Kasumi-1 (cell line): ENCODE measurements at places on chromosomes 2 and 18.

GRCh38 chr2:108531674-108532055 is 2.6 kb upstream of the LIMS1 start:
- DNase-seq, result no peak

DNA sequence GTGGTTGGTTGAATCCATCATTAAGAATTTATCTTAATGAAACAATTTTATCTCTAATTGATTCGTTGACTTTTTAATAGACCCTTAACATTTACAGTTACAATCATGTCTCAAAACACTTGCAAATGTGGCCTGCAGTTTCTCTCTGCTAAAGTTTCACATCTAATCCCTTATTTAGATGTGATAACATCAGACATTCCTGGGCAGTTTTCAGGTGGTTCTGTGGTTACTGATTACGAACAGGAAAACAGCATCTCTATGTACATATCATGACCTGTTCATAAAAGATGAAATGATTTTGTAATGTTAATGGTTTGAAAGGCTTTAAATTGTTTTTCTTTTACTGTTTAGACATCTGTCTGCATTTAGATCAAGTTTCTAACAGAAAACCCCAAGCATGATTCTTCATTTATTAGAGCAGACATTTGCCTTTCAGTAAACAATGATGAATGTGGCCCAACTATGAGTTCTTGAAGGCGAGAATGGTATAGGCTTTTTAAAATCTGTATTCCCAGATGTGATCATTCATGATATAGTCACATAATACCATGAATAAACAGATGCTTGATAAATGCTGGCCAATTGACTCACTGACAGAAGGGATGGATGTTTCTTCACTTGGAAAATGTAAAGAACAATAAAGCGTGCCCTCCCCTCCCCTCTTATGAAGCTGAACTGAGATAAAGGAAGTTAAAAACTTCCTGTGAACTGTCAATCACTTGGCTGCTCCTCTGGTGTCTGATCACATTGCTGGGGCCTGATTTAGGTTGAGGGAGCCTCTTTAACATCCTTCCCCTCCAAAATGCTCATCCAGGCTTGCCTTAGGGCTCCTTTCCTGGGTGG is 3.5 kb downstream of the CAPN14 start:
- DNase-seq, result no peak

DNA sequence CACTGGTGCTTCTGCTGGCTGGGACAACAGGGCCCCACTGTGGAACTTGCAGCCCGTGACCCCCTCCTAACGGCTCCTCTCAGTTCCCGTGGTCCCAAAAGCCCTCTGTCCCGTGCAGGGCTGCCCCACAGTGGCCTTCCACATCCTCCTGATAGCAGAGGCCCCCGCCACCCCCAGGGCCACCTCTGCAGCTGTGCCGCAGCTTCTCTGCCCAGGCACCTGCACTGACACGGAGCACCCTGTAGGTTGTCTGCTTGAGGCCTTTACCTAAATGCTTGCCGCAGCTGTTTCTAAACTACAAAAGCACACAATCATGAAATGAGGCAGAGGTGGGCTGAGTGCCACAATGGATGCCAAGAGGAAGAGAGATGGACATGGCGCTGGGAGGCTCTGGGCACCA is 13.5 kb upstream of the GRHL1 start:
- DNase-seq, result no peak

DNA sequence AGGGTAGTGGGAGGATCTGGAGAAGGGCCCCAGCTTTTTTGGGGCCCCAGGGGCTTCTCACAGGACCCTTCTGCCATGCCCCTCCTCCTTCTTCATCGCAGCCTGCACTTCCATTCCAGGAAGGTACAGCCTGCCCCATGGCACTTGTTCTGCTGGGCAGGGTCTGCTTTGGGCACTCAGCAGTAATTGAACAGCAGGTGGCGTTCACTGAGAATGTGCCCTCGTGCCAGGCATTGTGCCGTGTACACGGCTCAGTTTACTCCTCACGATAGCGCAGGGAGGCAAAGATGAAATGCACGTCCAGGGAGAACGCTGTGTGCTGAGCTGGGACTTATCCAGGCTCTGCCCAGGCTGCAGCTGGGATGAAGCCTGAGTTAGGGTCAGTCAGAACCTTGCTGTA is 54.8 kb upstream of the ASB18 start:
- DNase-seq, result no peak

- DNase-seq, result no peak
These were observed 114.7 kb upstream of the CAVIN2 start for GRCh38 chr2:191961556-191961955.

DNA sequence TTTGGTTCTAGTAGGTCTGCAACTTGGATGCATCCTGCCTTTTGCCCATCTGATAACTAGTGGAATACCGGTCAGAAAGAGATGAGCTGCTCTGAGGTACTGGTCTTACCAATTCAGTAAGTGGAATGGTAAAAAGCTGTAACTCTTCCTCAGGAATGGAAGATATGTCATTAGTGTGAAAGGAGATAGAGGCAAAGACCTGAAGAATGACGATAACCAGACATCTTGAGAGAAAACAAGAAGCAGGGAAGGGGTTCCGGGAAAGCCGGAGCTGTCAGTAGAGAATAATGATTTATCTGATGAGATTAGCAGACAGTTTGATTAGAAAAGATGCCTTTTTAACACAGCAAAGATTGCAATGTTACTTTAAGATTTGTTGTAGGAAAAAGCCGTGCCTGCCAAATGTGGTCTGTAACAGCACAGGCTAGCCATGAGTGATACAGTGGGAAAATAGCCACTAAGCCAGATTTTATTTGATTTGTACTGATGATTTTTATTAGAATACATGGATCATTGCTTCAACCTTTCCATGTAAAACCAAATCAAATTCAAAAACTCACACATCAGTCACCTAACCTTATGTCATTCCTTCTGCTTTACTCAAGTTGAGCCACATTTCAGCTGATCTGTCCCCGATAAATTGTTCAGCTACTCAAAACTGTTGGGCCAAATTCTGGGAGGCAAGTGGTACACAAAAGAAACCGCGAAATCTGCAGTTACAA is 110.0 kb downstream of the TCF4 start:
- DNase-seq, result no peak

DNA sequence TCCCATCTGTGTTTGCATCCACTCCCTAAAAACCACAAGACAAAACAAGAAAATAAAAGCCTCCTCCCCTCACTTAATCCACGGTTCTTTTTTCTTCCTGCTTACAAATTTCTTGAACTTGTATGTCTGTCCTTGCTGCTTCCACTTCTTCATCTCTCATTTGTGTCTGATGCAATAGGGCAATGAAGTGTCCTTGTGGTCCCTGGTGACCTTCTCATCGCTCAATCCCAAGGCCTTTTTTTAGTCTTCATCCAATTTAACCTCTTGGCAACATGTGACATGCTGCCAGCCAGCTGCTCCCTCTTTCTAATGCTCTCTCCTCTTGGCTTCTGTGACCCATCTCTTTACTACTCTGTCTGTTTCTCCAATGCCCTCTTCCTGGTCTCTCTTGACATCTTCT is 87.6 kb downstream of the SEMA4F start:
- no peak for DNase-seq

DNA sequence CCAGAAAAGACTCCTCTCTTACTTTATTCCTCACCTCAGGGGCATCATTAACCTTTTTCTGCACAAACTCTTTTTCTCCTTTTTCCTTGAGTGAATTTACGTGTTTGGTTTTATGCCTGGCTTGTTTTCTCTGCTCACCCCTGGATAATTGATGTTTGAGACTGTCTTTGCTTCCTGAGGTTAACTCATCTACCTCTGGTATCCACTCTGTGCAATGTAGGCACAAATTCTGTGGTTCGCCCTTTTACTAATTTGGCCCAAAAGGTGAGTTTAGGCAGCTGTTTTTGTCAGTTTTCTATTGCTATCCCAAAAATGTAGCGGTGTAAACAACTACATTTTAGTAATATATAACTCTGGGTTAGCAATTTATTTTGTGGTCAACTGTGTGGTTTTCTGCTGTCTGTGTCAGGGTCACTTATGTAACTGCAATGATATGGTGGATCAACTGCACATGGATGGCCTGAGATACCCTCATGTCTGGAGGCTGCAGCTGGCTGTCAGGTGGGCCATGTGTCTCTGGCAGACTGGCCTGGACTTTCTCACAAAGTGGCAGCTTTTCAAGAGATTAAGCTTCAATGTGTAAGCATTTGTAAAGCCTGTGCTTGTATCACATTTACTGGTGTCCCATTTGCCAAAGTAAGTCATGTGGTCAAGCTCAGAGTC is 329.7 kb downstream of the FSIP2 start:
- DNase-seq, result no peak

DNA sequence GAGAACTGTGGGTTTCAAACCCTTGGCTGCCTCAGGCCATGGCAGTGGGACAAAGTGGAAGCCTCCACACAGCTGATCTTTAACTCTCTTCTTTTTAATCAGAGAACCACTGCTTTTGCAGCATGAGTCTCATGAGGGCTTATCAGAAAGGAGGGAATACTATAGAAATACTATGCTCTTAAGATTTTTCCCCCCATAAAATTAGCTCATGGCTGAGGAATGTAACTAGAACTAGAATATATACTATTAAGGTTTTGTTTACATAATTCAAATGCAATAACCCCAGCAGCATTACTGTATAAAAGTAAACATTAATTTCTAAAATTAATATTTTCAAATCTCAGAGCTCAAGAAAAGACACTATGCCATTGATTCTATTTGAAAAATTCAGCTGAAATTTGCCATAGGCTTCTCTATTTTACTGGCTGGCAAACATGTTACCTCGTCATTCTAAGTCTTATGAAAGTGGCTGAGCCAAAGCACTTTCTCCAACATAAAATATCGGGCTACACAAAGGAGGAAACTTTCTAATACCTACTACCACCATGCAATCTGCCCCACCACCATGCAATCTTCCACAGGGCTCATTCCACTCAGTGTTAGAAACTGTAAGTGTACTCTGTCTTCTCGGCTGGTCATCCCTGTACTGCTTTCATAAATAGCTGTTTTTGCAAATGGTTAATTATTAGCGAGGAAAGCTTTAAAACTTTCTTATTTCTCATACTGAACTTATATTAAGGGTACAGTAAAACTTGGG is 42.5 kb downstream of the WDR35 start:
- no peak for DNase-seq

DNA sequence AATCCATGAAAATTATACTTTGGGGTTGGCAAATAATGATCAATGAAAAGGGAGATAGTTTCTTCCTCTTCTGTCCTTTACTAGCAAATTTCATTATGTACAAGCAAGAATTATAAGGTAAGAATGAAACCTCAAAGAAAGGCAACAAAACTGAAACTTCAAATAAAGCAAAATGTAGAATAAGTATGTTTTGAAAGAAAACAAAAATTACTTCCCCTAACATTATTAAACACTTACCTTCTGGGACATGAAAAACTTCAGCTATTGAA is 29.4 kb downstream of the THADA start:
- DNase-seq, result no peak

DNA sequence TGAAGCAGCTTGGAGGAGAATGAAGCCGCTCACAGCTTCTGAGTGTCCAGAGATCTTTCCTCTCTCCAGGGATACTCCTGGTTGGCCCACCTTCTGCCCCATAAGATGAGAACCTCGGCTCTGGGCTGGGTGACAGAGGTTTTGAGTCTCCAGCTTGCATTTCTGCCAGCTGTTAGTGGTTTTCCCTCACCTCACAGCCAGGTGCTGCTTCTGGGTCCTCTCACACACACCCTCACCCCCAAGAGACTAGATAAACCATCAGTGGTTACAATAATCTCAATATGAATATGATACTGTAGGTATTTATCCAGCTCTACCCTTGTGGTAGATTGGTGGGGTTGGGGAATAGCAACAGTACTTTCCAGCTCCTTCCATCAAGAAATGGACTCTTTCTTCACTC is 161.7 kb upstream of the SIX3 start:
- DNase-seq, result no peak

GRCh38 chr2:104746858-104747257 is 107.1 kb upstream of the POU3F3 start:
- no peak for DNase-seq

DNA sequence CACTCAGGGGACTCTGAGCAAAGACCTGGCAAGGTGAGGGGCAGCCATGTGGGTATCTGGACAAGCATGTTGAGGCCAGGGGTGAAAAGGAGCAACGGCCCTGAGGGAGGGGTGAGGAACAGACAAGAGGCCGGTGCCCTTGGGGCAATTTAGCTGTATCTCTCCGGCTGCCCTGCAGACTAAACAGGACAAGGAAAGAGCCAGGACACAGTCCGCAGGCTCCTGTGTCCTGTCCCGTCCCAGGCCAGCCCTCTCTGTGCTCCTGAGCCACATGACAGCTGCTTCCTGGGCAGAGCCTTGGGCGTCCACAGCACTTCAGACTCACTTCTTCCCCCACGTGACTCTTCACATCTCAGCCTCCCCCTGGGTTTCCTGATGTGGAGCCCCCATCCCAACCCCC is 206.1 kb downstream of the KLHL29 start:
- DNase-seq, result no peak

GRCh38 chr18:500632-501405 is at the start of gene COLEC12:
Gene COLEC12, minus strand, starts transcription at chr18:500701. Its CDS starts 187 bp downstream, at chr18:500514.
- no peak for DNase-seq

DNA sequence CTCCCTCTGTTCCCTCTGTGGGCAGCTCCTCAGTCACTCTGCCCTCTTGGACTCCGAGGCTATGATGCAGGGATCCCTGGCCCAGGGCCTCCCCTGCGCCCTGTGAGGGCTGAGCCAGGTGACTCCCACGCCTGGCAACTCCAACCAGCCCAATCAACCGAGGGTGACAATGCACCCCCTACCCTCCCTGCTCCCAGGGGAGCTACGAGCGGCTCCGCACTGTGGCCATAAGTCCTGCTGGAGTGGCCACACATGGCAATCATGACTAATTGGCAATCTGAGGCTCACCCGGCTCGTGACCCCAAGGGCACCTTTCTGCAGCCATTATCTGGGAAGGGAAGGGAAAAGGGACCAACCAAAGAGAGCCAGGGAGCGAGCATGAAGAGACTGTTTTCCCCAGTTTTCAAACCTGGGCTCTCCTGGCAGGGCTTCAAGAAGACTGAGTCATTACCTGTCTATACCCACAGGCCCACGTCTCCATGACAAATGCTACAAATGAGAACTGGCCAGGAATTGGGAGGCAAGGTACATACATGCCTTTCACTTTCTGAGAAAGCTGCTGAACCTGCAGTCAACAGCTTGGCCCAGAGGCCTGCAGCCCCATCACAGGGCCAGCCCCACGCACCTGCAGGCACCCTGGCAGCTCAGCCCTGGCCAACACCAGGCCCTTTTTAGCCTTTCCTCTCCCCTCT is 45.1 kb downstream of the RPL31 start:
- DNase-seq, result no peak

DNA sequence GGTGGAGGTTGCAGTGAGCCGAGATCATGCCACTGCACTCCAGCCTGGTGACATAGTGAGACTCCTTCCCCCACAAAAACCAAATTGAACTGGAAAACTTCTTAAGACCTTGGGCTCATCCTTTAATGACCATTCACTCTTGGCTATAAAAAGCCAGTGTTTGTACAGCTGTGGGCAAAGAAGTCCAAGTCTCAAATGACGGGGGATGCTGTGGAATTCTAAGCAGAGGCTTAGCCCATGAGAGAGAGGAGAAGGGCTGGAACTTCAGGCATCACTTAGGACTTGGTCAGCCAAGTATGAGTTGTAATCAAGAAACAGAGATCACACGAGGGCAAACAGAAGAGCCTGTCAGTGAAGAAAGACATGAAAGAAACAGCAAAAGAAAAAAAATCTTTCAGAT is 79.3 kb upstream of the POU3F3 start:
- no peak for DNase-seq
